ENCODE measurements at places on chromosomes 12 and 14.

DNA sequence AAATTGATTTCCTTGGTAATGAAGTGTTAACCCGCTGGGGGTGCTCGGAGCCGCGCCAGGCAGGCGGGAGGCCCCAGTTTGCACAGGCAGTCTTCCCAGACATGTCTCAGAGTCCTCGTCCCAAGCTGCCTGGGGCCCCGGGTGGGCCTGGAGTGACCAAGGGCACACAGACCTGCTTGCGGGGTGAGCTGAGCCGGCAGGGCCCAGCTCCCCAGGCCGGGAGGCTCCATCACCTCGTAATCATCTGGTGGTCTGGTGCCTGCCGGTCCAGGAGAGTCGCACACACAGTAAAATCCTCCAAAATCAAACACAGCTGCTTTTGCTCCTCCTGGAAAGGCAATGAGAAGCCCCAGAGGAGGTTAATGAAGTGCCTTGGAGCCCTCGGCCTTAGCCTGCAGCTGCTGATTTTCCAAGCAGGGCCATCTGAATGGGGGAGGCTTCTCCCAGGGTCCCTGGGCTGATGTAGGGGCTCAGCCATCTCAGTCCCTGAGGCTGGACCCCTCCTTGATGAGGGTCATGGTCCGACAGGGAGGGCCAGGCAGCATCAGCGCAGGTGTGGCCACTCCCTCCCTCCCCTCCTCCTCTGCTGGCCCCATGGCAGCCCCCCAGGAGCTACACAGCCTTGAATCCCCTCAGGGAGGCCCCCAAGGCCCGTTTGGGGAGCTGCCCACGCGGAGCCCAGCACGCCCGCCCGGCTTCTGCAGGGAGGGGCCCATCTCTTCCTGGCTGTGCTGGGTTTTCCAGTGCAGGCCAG is 39.4 kb upstream of the FBRSL1 start:
- no peak for DNase-seq

- DNase-seq: no peak
These were observed 135.8 kb upstream of the SCAF11 start for GRCh38 chr12:46126050-46126727.

DNA sequence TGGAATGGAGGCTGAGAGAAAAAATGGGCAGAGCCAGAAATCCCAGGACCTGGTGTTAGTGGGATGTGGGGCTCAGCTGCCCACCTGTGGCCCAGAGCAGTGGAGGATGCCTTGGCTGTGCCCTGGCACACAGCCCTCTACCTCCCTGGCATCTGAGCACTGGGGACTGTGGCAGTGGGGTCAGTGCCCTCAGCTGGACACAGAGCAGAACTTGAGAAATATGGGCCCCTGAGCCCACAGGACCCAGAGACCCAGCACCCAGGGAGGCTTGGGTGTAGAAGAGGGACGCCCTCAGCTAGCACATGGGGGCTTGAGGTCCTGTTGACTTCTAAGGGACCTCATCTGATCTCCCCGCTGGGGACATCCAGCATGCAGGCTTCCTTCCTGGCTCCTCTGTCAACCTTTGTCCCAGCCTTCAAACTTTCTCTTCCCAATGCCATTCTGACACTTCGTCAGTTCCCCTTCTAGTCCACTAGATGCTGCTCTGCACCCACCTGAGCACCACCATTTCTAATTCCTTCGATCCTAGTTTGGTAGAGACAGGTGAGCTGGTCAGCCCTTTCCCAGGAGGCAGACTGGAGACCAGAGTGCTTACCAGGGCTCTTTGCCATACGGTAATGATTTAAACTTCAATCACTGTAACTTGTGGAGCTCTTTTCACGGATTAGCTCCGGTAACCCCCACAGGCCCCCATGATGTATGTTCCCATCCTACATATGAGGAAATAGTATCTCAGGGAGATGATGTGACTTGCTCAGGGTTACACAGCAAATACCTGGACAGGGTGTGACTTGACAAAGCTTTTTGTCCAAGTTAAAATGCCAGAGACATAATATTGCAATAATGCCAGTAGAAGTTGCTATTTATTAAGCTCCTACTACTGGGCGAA is 143.7 kb downstream of the ASCL4 start:
- DNase-seq: no peak

DNA sequence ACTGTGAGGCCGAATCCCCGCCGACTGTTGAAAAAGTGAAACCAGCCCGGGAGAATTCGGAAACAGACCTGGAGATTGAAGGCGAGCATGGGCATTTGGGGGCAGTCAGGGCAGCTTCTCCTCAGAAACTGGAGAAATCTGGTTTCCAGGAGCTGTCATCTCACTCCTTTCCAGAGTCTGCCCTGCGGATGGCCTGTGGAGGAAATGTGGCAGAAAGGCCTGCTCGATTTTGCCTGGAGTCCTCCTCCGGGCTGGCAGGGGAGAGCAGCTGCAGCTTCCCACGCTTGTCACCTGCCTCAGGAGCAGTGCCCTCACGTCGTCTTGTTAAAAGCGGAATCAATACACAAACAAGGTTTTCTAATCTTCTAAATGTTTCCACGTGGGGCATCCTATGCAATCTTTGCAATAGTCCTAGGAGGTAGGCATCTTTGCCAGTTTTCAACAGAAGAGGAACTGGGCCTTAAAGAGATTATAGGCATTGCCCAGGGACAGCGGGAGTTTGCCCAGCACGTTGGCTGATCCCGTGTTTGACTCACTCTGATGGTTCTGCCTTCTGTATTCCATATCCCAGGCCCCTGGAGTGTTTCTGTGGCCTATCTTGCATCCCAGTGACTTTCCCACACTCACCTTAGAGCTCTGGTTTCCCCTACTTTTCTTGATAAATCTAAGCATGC is 2.3 kb downstream of the LRRC74A start:
- DNase-seq: no peak

GRCh38 chr12:72622556-72622955 is 350.4 kb downstream of the TRHDE start:
- DNase-seq: no peak

DNA sequence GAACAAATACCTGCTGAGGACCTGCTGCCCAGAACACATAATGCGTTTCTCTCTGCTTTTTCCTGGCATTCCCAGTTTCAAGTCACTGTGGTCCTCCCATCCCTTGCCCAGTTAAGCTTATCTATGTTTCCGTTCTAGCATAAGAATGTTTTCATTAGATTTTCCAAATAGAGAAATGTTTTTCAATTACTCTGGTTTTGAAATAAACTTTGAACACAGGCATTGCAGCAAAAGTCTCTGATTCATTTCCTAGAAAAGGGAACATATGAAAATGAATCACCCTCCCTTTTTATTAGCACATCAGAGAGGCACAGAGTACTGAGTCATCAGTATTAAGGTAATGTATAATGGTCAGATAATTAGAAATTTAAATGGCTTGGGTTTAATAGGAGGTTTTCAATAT is 201.1 kb upstream of the TMEM260 start:
- peak; percentile 90 for DNase-seq

- DNase-seq: no peak
These were observed 39.9 kb downstream of the TBC1D30 start for GRCh38 chr12:64864319-64864718.

GRCh38 chr14:70631948-70632347 is 9.8 kb upstream of the TTC9 start:
- no peak for DNase-seq
